ENCODE measurements at places on chromosomes 5 and 9.

- no peak for DNase-seq
Measured at GRCh38 chr9:128470560-128470959, 14.8 kb downstream of the ODF2 start.

GRCh38 chr5:139789116-139789844 is 6.3 kb upstream of the PSD2 start:
- DNase-seq, result no peak

GRCh38 chr5:160197341-160198144 is 31.8 kb upstream of the FABP6 start:
- DNase-seq, result no peak

GRCh38 chr5:179268399-179268952 is 76.8 kb downstream of the ADAMTS2 start:
- DNase-seq, result no peak

- DNase-seq, result no peak
Measured at GRCh38 chr9:134139081-134139480, 3.2 kb downstream of the WDR5 start.

GRCh38 chr5:148060881-148061280 is 2.9 kb upstream of the SPINK5 start:
- no peak for DNase-seq

Data from stimulated activated CD8-positive, alpha-beta memory T cell treated with anti-CD3 and anti-CD28 coated beads, Interleukin-12 subunit alpha, Interleukin-12 subunit beta, amount 100 ng/mL, for 1 hour (primary cell).